NCI-H1092 (cell line): ENCODE measurements at places on chromosomes 2 and 18.

GRCh38 chr18:11666176-11666575, 22.9 kb upstream of the GNAL start:
- no peak for DNase-seq

DNA sequence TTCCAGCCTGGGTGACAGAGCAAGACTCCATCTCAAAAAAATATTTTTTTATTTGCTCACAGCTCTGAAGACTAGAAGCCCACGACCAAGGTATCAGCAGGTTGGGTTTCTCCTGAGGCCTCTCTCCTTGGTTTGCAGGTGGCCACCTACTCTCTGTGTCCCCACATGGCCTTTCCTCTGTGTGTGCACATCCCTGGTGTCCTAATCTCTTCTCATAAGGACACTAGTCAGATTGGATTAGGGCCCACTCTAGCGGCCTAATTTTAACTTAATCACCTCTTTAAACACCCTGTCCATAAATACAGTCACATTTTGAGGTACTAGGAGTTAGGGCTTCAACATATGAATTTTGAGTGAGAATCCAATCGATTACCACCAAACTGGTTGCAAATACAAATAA, 2.0 kb upstream of the RAB3GAP1 start:
- no peak for DNase-seq

DNA sequence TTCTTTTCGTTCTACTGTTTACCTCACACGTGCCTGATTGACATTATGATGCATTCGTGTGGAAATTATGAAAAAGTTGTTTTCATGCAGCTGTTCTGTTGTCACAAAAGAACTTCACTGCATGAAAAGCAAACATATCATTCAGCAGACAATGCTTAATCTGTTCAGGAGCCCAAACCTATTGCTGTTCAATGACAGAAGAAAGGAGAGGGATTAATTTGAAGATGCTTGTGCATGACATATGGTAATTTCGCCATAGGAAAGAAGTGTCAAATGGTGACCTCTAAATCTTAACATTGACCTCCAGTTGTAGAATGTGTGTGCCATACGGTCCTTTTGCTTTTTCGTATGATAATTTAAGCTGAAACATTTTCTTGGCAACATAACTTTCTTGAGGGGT, 124.5 kb downstream of the WDR7 start:
- DNase-seq = no peak

DNA sequence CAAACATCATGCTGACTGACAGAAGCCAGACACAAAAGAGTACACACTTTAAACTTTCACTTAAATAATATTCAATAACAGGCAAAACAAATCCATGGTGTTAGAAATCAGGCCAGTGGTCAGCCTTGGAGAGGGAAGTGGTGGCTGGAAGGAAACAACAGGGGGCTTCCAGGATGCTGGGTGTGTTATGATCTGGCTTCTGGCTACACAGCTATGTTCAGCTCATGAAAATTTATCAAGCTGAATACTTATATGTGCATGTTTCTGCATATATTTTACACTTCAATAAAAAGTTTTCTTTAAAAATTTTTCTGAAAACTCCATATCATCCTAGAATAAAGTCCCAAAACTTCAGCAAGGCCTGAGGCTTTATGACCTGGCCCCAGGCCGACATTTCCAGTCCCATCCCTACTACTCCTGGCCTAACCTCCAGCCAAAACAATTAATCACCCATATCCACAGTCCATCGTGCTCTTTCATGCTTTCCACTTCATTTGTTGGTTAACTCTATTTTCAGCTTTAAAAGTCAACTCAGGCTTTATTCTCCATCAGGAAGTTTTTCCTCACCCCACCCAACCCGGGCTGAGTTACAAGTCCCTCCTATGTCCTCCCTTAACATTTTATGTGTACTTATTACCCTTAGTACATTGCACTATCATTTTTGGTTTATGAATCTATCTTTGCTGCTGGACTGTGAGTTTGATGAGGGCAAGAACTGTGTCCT, 27.9 kb upstream of the SPTBN1 start:
- DNase-seq = no peak

- no peak for DNase-seq
These were observed 16.7 kb downstream of the NOSTRIN start for GRCh38 chr2:168819050-168819715.

DNA sequence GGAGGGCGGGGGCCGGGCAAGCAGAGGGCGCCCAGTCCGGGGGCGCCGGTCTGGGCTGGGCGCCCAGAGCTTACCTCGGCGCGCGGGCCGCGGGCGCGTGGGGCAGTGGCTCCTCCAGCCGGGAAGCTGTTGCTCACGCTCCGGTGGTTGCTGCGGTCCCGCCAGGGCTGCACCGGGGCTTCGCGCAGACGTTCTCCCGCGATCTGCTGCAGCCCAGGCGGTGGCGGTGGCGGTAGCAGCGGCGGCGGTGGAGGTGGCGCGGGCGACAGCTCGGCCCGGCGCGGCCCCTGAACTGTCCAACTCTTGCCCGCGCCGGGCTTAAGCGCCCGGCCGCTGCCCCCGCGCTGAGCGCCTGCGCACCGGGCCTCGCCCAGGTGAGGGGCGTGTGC, 391 bp downstream of the ZNF385B start:
- DNase-seq = peak; percentile 6

- DNase-seq = no peak
These were observed 41.1 kb downstream of the LDAH start for GRCh38 chr2:20781656-20782265.

GRCh38 chr2:165161510-165161909, 42.3 kb downstream of the SCN3A start:
- DNase-seq = no peak

GRCh38 chr18:24924066-24924716, 427.8 kb downstream of the ZNF521 start:
- DNase-seq = no peak

DNA sequence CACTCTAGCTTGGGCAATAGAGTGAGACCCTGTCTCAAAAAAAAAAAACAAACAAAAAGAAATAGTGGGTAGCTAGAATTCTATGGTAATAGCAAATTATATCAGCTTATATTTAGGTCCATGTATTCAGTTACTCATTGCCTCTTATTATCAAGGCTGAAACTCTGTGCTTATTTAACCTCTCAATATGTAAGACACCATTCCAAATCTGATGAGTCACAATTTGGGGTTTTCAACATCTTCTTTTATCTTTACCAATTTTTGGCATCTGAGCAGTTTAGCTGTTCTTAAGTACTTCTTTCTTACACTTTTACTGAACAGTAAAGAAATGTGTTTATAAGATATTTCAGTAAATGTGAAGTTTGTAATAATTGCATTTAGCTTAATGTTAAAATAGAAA, 69.3 kb downstream of the TTC27 start:
- DNase-seq = no peak

DNA sequence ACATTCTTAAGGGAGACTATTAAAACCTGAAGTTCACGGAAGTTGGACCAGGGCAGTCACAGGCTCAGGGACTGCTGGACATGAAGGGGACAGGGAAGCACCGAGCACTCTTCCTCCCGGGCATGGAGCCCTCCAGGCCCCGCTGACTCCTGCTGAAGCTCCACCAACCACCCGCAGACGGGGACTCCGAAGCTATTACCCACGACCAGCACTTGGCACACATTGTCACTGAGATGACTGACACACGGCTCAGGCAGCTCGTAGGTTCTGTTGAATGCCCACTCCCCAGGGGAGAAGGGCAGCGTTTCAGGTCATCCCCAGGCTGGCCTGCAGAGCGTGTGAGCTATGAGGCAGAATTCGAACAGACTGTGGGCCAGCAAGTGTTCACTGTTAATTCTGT, 234.8 kb downstream of the NDUFA10 start:
- no peak for DNase-seq

DNA sequence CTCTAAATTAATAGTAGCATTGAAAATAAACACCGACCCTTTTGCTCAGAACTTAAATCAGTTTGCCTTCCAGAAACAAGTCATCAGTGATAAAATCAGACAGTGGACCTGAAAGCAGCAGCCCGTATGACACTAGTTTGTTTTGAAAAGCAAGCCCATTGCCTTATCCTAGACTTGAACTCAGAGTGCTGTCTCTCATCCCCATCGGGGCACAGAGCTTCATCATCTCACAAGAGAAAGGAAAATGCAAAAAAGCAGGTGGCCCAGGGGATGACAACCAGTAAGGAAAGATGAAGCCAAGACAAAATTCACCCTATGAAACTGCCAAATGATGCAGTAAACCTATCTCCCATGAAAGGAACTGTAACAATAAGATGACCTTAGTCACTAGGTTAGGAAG, 71.2 kb downstream of the CERKL start:
- DNase-seq = no peak

- no peak for DNase-seq
These were observed 85.5 kb downstream of the PIGN start for GRCh38 chr18:62101321-62101721.

DNA sequence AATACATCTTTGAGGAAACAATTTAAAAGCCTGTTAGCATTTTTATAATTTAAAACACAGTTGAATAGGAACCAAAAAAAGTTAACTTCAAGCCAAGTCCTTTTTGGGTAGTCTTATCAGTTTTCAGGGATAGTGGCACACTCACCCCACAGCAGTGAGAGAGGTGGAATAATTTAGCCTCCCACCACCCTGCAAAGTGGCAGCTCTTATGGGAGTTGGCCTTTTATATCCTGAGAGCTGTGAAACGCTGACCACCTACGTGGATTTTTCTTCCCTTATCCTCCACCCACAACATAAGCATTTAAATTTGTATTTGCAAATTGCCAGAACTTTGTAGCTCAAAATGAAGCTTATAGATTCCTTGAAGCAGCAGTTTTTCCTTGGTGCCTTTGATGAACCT, 167.1 kb downstream of the MYO1B start:
- DNase-seq = no peak

DNA sequence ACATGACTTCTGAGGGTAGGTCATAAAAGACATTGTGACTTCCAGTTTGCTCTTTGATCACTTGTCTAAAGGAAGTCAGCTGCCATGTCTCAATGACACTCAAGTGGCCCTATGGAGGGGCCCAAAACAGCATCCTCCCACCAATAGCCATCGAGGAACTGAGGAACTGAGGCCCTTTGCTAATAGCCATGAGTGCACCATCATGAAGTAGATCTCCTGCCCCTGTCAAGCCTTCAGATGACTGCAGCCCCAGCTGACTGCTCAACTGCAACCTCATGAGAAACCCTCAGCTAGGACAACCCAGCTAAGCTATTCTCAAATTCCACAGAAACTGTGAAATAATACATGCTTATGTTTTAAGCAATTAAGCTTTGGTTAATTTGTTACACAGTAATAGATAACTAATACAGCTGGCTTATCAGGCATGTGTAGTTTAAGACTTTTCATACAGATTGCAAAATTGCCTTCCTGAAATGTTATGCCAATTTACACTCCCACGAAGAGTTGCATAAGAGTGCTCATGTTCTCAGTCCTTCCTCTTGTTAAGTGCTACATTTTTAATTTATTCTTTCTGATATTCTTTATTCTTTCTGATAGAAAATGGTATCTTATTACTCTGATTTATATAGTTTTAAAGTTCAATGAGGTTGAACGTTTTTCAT, 105.6 kb upstream of the NDUFV2 start:
- DNase-seq = no peak

GRCh38 chr2:99879481-99879880, 262.9 kb downstream of the AFF3 start:
- DNase-seq = no peak

DNA sequence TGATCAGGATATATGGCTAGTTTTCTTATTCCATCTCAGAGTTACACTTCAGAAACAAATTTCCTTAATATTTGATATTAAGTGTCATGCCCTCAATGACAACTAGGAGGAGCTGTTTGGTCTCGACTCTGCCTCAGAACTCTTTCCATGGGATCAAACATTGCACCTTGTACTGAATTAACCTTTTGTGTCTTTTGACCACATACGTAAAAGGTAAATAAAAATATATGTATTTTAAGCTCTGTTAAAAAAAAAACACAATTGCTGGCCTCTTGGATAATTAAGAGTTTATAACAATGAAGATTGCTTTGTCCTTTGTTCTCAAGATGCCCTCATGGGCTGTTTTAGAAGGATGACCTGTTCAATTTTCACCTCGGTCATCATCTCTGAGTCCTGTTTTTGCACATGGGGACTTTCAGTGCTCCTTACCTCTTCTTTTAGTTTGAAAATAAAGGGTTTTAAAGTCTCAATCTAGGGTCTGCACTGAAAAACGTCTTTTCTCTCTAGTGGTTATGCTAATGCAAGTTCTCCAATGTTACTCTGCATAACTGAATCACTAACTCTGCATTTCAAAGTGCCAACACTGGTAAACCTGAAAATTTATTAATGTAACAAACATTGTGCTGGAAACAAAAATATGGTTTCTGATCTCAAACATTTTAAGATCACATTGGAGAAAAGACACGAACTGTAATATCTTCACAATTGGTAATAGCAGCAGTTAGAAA, 18.8 kb upstream of the FN1 start:
- DNase-seq = no peak

GRCh38 chr2:5720426-5720825, 28.2 kb downstream of the SOX11 start:
- DNase-seq = no peak

DNA sequence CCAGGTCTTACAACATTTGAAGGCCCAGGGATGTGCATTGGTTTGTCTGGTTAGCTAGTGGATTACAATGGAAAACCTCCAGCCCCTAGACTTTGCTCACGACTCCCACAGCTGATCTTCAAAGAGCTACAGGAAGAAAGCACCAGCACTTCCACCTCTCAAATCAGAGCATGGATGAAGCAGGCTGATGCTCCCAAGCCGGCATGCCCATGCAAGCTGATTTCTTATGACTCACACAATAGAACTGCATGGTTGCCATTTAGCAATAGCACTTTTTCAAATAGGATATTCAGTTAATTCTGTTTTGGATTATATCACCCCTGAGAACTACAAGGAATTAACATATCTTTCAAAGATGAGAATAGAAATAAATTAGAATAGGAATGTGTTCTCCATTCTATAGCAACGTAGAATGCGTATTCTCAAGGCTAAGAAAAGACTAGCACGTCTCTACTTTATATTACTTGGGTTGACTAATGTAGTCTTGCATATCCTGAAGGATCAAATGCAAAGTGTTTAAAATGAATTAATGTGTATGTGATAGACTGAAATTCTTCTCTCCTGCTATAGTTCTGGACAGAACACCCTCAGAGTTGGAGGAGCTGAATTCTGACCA, 292.4 kb downstream of the TRIB2 start:
- no peak for DNase-seq

GRCh38 chr2:156561326-156561725, 125.1 kb downstream of the GPD2 start:
- DNase-seq = no peak

- no peak for DNase-seq
These were observed 73.5 kb upstream of the NEDD4L start for GRCh38 chr18:57970356-57971095.
